ENCODE measurements at places on chromosomes 11 and 22. TPM values are rescaled to one million over a fixed set of nuclear protein-coding genes. Genes with fewer than 3 reads are reported as not detected.

SLCO2B1 gene
- 0.65 TPM for total RNA-seq

OR52N4 gene
- not detected for total RNA-seq

CNGA4 gene
- 0.09 TPM for total RNA-seq

TEX54 gene
- not detected for total RNA-seq

PNPLA3 gene
- 4.5 TPM for total RNA-seq

MYEOV gene
- total RNA-seq, result 0.74 TPM

SLC17A6 gene
- total RNA-seq, result not detected

SLC5A4 gene
- total RNA-seq, result not detected

LAYN gene
- total RNA-seq, result 60.4 TPM

ADAMTS15 gene
- total RNA-seq, result 3.4 TPM

TH gene
- not detected for total RNA-seq

TMPRSS4 gene
- not detected for total RNA-seq

DNAJB7 gene
- not detected for total RNA-seq

SPI1 gene
- total RNA-seq, result not detected

C22orf42 gene
- not detected for total RNA-seq

MIEF1 gene
- 12.7 TPM for total RNA-seq

CHRM1 gene
- not detected for total RNA-seq

MIOX gene
- total RNA-seq, result not detected

KRTAP5-11 gene
- not detected for total RNA-seq

OR52A5 gene
- total RNA-seq, result not detected

TTC36 gene
- 0.46 TPM for total RNA-seq

SPDYC gene
- not detected for total RNA-seq

GLYAT gene
- not detected for total RNA-seq

POU2AF2 gene
- not detected for total RNA-seq

SAA2 gene
- 0.28 TPM for total RNA-seq

APOA4 gene
- total RNA-seq, result not detected

MPZL3 gene
- total RNA-seq, result 0.28 TPM

OR51T1 gene
- total RNA-seq, result not detected

DDI1 gene
- total RNA-seq, result under 0.01 TPM

PYGM gene
- total RNA-seq, result 3.1 TPM

MRGPRX4 gene
- total RNA-seq, result not detected

PKNOX2 gene
- total RNA-seq, result 0.92 TPM

Measured in smooth muscle cell of bladder (primary cell).